ENCODE measurements at places on chromosomes 3 and 15.

DNA sequence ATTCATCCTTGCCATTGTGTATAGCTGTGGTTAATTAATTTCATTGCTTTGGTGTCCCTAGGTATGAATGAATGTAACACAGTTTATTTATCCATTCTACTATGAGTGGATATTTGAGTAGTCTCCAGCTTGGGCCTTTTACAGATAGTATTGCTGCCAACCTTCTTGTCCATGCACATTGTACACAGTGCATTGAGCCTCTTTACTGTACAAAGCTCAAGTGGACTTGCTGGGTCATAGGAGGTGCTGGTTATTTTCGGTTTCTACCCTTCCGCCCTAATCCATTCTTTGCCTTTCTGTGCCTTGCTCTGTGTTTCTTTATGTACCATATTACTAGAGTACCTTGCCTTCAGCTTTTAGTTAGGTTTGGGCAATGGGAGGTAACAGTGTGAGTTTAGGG lies 60.7 kb downstream of the DUT start:
- no peak for DNase-seq

GRCh38 chr15:71334873-71335272 lies 219.6 kb downstream of the THSD4 start:
- no peak for DNase-seq

- DNase-seq, result no peak
Observed at GRCh38 chr3:17772556-17772955, 30.1 kb upstream of the TBC1D5 start.

DNA sequence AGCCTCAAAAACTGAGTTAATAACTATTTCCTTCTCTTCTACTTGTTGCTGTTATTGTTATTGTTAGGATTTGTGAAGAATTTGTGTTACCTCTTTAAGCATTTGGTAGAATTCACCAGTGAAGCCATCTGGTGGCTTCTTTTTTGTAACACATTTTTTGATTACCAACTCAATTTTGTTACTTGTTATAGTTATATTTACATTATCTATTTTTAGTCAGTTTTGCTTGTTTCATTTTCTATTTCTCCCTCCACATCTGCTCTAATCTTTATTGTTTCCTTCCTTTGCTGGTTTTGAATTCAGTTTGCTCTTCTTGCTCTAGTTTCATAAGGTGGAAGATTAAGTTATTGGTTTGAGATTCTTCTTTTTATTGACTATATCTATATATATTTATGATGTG lies 3.7 kb upstream of the SLC9C1 start:
- DNase-seq, result no peak
